Germinal center (tissue), 1 donor: ENCODE measurements at places on chromosomes 16 and 17.

DNA sequence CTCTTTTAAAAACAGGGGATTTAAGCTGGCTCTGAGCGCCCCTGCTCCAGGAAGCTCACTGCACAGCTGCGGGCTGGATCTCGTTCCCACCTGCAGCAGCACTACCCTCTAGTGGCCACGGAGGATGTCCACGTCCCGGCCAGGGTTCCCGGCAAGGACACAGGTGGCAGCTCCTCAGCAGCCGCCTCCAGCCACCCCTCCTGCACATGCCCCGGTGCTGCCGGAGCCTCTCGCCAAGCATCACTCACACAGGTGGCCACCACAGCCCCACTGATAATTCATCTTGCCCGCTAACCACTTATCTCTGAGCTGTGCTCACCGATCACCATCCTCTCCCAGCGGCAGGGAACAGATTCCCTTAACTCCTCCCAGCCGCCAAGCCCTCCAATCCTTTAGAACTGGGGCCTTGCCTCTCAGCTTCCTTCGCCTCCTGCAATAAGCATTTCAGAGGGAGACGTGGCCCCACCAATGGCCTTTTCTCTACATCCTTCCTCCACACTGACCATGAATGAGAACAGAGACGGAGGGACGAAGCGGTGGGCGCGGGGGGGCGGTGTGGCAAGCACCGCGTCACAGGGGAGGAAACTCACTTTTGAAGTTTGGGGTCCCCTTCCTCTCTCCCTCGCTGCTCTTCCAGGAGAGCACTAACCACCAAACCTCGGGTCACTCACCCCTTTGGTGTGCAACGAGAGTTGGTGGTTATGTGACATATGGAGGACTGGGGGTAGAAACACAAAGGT lies 222.1 kb downstream of the RBFOX3 start:
- peak; percentile 63 for DNase-seq

DNA sequence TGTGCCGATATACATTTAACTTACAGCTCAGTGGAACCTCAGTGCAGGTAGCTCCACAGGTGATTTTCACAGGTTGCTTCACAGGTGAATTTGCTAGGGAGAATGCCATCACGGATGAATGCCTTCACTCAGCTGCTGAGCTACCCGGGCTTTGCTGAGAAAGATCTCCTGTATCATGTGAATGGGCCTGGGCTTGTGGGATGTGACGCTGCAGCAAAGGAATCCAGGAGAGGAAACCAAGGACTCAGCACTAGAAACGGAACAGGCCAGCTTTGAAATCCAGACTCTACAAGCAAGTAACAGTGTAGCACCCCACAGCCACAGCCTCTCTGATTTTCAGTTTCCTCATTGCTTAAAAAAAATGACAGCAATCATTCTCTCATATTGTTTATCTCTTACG lies 271.4 kb upstream of the MAF start:
- no peak for DNase-seq

DNA sequence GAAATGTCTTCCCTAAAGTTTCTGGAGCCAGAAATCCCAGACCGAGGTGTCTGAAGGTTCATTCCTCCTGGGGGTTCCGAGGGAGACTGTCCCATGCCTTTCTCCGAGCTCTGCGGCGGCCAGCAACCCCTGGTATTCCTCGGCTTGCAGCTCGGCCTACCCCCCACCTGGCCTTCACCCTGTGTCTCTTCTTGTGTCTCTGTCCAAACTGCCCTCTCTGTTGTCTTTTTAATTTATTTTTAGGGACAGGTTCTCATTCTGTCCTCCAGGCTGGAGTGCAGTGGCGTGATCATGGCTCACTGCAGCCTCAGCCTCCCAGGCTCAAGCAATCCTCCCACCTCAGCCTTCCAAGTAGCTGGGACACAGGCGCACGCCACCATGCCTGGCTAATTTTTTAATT lies 211.7 kb downstream of the SEC14L1 start:
- no peak for DNase-seq

DNA sequence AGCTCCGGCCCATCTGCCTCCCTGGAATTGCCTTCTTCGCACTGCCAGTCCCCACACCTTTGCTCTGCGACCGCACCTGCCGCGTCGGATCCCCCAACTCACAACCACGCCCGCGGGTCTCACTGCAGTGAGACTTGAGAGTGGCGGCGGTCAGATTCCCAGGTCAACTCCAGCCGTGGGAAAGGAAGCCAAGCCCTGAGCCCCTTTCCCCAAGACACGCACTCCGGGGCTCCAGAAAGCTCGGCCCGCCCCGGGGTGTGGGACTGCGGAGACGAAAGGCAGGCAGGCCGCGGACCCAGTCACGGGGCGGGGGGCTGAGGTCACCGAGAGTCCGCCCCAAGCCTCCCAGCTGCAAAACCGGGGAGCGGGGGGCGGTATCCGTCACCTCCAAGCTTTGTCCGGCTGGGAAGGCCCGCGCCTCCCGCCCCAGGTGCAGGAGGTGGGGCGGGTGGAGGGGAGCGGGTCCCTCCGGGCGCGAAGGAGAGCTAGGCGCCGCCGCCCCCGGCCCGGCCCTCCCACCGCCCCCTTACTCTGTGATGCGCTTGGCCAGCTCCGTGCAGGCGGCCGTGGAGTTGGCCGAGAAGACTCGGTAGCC lies 615 bp downstream of the PRPSAP1 start:
- DNase-seq = no peak

- no peak for DNase-seq
These were observed 73.2 kb downstream of the ZNF18 start for GRCh38 chr17:11924076-11924475.

- DNase-seq = no peak
These were observed 33.1 kb upstream of the C16orf78 start for GRCh38 chr16:49340466-49340865.

DNA sequence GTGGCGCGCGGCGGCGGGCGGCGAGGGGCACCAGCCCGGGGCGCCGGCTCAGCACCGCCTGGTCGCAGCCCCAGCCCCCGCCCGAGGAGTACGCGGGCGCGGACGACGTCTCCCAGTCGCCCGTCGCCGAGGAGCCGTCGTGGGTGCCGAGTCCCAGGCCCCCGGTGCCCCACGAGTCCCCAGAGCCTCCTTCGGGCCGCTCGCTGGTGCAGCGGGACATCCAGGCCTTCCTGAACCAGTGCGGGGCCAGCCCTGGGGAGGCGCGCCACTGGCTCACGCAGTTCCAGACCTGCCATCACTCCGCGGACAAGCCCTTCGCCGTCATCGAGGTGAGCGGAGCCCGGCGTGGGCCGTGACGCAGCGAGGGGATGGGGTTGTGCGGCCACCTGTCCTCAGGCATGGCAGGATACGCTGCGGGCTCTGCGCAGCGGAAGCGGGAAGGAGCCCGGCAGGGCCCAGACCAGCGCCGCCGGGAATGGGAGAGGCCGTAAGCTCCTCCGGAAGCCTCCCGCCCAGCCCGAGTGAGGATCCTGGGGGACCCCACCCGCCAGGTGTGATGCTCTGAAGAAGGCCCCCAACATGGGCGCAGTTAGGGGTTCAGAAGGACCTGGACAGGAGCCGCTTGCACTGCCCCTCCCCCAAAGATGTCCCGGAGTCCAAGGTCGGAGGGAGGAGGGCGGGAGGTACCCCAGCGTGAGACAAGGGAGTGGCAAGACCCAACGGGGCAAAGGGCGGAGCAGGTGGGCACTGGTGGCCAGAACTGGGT lies 522 bp downstream of the NAGS start:
- no peak for DNase-seq

DNA sequence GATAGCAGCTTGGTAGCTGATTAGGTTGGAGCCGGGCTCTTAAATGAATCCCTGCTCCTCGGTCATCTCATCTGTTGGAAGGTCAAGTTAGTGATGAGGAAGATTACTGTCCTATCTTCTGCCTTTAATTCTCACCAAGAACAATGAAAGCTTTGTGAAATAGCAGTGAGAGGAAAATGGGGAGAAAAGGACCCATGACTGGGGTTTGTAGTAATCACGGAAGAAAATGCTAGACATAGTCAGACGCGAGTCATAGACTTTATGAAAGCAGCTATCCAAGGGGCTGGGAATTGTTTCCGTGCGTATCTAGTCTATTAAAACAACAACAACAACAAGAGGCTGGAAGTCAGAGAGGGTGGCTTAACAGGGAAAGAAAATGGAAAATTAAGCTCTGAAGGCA lies 18.3 kb downstream of the PIK3R5 start:
- no peak for DNase-seq

GRCh38 chr16:2497695-2498484 lies 15.9 kb upstream of the ATP6V0C start:
- no peak for DNase-seq

GRCh38 chr16:11597235-11598095 lies 10.7 kb upstream of the LITAF start:
- DNase-seq = no peak

GRCh38 chr17:1089915-1090314 lies 89.9 kb downstream of the ABR start:
- no peak for DNase-seq

- no peak for DNase-seq
These were observed 253.3 kb downstream of the SLC39A11 start for GRCh38 chr17:72839131-72839725.

GRCh38 chr17:18247613-18248001 lies 10.9 kb downstream of the FLII start:
- no peak for DNase-seq

GRCh38 chr17:45997624-45998023 lies 1.4 kb upstream of the STH start:
- DNase-seq = no peak

- no peak for DNase-seq
These were observed 305.2 kb downstream of the SEC14L1 start for GRCh38 chr17:77445760-77446532.

DNA sequence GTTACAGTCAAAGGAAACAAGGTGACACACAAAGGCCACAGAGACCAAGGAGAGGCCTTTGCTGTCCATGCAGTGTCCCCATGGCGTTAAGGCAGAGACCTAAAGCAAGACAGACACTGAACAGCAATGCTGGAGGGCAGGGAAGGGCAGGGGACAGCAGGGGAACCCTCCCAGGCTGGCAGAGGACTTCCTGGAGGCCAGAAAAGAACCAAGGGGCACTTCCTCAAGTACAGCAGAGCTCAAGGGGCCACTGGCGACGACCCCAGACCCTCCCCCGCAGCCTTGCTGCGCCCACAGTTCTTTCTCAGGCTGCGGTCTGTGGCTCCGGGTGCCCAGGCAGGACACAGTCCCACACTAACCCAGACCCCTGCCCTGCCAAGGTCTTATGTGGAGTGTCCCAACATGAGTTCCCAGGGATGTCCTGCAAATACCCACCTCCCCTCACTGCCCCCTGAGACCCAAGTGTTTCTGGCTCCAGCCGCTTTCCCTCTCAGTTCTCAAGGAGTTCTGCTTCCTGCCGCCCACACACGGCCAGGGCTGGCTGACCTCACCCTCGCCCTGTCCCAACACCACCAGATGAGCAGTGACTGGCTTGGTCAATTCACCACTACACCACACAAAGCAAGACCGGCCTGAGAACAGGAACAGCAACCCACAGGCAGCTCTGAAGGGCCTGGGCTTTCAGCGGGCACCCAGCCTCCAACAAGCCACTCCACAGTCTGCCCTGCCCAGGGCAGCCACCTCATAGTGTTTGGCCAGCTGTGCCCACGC lies 4.2 kb downstream of the CLCN7 start:
- DNase-seq = no peak

DNA sequence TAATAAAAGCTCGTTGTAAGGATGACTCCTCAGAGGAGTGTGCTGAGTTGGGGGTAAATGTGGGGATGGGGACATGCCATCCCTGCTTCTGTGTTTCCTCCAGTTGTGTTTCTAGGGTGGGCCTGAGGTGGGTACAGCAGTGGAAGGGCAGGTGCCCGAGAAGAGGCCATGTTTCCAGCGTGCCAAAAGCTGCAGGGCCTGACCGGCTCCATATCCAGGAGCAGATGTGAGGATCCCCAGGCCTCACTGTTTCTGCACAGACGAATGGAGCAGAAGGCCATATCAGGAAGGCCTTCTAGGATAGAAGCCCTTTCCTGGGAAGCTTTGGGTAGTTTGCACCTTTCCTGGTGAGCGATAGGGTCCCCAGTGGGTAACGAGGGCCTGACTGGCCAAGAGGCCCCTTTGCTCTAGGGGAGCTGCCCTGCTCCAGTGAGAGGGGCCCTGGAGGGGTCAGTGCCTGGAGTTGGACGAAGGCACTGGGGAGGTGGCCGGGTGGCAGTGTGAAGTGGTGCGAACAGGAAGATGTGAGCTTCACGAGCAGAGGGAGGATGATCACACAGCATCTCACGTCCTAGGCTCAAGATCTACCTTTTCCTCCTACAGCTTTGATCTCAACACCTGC lies 62.9 kb downstream of the SHISA6 start:
- no peak for DNase-seq

DNA sequence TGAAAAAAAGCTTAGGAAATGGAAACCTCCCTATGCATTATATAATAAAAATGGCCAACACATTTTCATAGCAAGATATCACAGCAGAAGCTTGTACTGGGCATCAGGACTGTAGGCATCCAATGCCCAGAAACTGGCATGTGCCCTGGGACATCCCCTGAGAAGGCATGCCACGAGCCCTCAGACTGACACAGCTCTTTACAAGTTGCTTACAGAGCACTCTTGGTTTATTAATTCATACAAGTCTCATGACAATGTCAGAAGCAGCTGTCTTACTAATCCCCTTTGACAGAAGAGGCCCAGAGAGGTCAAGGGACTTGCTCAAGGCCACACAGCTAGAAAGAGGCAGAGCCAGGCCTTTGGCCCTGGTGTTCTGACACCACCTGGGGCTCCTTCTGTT lies 5.6 kb upstream of the CCL2 start:
- no peak for DNase-seq
